ENCODE measurements at places on chromosomes 4 and X.

- DNase-seq, result no peak
Observed at GRCh38 chr4:8655411-8656184, 63.0 kb downstream of the CPZ start.

DNA sequence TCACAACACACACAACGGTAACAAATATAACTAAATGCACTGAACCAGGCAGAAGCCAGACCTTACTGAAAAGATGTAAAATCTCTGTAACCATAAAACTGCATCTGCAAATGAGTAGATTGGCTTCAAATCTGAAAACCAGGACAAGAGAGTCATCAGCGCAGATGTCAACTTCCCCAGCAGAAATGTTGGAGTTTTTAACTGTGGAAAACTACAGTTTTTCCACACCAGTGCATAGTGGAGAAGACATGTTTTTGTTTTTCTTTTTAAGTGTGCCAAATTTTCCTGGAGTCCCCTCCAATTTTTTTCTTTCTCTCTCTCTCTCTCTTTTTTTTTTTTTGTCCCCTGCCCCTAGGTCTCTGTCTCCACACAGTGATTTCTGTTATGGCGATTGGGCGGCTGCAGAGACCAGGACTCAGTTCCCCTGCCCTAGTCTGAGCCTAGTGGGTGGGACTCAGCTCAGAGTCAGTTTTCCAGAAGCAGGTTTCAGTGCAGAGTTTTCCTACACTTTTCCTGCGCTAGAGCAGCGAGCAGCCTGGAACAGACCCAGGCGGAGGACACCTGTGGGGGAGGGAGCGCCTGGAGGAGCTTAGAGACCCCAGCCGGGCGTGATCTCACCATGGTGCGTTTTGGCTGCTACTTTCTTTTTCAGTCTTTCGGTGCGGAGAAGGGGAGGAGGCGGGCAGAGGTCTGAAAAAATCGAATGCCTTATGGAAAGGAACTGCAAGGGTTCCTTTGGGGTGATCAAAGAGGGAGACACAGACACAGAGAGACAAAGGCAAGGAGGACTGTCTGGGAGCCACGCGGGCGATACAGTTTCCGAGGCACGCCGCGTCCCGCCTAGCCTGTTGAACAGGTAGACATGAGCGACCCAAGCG is at the start of gene GUCY1A1:
Gene GUCY1A1 (plus strand): TSS at position 505 of the 878 bp plus-strand sequence. CDS start 30,020 bp downstream, outside the sequence.
- DNase-seq, result no peak

DNA sequence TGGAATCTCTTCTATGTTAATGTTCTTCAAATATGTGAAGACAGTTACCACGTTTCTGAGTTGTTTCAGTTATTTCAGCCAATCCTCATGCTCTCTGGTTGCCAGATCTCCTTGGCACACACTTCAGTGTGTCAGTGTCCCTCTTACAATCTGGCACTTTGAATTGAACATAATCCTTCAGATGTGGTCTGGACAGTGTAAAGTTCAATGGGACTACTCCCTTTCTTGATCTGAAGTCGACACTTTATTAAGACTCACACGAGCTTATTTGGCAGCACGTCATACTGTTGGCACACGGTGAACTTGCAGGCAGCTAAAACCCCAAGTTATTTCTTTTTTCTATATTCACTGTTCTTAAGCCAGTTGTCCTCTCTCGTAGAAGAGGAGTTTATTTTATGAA is 28.2 kb downstream of the ARSJ start:
- DNase-seq, result no peak

DNA sequence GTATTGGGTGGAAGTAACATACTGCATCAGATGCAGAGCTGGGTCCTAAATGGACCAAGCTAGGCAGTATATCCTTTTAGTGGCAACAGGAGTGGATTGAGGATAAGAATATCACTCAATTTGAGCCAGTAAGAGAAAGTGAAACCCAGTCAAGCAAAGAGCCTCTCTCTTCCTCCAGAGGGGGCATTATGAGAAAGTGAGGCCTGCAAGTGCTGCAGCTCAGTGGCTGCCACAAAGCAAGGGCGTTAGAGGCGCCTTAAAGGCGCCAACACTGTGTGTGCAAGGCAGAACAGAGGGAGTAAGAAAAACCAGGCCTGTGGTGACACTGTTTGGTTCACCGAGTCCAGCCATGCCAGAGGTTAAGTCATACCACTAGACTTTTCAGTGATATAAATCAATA is 17.5 kb downstream of the STX18 start:
- peak; percentile 20 for DNase-seq

Measured in stimulated activated naive CD8-positive, alpha-beta T cell treated with anti-CD3 and anti-CD28 coated beads, Interleukin-15, Interleukin-2, amounts not matched to agents 100 U/mL and 50 U/mL, for 24 hours (primary cell).